ENCODE measurements at places on chromosomes 3 and 15.

- DNase-seq, result no peak
These were observed 207.9 kb downstream of the LPP start for GRCh38 chr3:188361888-188362287.

DNA sequence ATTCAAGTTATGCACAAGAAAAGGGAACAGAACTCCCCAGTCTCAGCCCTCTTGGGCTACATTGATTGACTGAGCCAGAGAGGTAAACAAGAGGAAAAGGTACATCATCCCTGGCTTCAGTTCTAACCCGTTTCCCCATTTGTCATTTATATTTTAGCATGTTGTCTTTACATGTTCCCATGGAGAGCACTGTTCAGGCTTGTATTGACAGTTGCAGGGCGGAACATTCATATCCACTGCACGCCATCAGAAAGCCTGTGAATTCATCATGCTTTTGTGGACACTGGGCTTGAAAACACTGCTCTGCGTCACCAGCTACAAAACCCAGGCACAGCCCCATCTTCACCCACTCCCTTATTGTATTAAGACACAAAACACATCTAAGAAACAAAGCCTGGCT is 240.9 kb upstream of the EIF1B start:
- no peak for DNase-seq

GRCh38 chr3:194132465-194133286 is 3.3 kb upstream of the HES1 start:
- no peak for DNase-seq

DNA sequence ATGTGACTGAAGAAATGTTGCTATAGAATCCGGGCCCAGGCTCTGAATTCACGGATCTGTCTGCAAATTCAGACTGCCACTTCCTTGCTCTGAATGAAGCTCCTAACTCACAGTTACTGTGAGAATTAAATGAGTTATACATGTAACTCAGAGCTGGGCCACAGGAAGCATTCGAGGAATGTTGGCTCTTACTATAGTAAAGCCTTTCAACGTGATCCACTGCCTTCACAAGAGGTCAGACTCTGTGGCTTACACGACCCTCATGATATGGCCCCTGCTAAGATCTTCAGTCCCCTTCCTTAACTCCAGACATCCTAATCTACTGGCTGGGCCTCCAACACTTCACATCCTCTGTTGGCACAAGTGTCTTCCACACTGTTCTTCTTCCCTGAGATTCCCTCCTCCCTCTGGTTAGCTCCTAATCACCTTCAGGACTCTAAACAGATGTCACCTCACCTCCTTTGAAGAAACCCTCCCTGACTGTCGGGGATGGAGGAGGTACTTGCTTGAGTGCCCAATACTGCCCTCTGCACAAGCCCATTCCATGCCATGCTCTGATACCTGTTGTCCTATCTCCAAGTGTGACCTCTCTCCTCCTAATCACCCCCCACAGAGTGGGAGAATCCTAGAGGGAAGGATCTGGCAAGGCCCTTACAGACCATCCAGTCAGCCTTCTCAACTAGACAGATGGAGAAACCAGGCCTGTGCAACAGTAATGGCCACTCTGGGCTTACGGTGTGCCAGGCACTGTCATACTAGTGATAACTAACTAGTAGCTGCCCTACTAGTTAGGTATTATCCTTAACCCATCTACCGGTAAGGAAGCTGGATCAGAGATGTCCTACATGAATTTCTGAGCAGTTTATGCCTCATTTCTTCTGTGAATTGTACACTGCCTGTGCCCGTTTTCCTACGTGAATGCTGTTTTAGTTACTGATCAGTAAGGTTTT is 1.3 kb downstream of the ACTR8 start:
- no peak for DNase-seq

GRCh38 chr3:94101860-94102259 is 39.0 kb downstream of the NSUN3 start:
- no peak for DNase-seq

DNA sequence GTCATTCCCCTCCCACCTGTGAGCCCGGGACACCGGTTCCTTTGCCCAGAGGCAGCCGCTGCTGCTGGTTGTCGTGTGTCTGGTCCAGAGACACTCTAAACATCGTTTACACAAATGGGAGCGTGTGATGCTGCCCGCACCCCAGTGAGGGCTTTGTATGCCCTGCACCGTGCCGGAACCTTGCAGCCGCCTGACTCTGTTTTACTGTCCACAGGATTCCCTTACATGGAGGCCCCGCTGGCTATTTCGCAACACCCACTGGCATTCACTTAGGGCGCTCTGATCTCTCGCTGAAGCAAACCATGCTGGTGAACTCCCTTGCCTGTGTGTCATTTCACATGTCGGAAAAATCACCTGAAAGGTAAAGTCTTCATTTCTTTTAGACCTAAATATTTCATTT is 100.8 kb upstream of the SLC6A6 start:
- DNase-seq, result no peak

GRCh38 chr3:141659821-141660613 is 78.1 kb upstream of the RNF7 start:
- DNase-seq, result no peak

- no peak for DNase-seq
These were observed 60.4 kb upstream of the RBM5 start for GRCh38 chr3:50028346-50028745.

GRCh38 chr15:76866008-76866407 is 39.1 kb downstream of the SCAPER start:
- DNase-seq, result no peak

DNA sequence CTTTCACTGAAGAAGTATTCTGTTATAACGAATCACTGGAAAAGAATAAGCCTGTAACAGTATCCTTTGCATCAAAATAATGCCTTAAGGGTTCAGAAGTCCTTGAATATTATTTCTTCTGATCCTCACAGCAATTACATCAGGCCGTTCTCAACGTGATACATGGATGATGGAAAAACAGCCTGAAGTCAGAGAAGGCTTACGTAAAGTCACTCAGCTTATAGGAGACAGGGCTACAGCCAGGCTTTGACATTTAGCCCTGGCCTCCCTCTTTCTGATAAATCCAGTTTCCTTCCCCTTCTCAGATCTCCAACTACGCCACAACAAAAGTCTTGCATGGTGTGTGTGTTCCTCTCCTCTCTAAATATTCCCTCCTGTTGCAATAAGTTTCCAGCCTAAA is 131.9 kb downstream of the ANO10 start:
- no peak for DNase-seq

DNA sequence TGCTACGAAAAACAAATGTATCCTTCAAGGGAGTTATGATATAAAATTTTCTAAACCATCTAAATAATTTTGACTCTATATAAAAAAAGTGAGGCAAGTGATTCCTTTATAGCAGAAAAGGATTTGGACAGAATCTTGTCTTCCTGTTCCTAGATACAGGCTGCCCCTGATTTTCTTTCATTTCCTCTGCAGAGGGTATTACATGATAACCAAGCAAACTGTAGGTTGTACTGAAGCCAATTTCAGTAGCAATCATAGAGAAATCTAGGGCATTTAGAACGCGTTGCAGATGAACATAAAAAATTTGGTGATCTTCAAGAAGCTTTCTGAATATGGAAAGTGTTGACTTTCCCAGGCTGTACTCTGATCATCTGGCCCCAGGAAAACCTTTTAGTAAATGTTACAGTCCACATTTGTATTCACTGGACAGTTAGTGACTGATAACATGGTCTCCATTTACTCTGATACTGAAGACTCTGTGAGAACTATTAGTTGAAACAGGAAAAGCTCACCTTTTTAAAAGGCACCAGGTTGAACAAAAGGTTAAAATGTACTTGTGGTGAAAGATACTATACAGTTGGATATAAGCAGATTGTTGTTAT is 9.1 kb upstream of the UTS2B start:
- no peak for DNase-seq

DNA sequence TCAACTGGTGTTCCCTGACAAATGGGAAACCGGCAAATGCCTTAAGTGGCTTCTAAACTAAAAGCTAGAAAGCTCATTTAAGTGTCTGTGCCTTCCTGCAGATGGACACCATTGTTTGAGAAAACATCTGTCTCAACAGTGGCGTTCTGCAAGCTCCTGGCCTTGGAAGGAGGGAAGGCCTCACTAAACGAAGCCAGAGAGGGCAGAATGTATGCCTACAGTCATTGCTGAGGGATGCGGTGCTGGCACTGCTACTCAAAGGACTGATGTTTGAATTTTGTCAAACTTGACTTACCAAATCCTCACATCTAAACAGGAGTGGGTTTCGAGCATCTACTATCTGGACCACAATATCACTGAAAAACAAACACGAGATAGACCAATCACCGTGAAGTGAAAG is 12.2 kb downstream of the LSG1 start:
- DNase-seq, result no peak

DNA sequence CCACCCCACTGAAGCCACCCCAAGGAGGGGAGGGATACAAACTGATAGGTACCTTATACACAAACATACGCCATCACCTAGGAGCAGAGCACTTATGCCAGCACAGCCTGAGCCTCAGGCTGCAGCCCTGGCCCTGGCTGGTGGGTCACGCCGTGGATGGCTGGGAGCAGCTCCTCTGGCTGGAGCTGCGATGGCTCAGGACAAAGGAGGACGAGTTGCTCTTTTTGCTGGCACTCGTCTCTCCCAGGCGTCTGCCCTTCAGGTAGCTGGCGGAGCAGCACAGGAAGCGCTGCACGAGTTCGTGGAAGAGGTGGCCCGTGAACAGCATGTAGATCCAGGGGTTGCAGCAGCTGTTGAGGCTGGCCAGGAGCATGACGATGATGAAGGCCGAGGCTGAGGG is 16.6 kb downstream of the OXTR start:
- DNase-seq, result no peak

GRCh38 chr15:64067564-64068030 is 21.3 kb upstream of the DAPK2 start:
- no peak for DNase-seq

DNA sequence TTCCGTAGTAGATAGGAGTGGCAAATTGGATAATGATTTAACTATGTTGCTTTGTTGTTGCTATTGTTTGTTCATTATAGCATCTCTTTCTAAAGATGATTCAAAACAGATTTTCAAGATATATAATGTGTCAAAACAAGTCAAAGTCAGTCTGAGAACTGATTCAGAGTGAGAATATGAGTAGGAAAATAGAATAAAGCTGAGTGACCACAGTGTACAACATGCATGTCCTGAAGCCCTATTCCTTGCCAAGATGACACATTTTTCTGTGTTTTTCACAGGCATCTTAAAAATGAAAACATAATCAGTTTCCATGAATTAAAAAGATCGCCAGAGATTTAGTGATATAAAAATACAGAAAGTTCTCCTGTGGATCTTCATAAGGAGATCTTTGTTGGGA is 57.0 kb upstream of the THRB start:
- DNase-seq, result no peak

DNA sequence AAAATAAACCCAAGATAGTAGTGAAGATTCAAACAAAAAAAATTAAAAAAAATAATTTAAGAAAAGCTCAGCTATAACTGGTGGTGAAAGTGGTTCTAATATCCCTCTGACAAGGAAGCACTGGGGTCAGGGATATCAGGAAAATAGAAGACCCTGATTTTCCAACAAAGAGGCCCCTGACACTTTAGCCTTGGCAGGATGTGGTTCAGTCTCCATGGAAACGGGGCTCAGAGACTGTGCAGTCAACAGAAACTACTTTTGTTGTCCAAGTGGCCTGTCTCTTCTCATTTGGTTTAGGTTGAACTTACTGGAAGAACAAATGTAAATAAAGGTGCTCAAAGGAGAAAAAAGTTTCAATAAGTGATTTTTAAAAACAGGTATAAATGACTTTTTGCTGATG is 27.2 kb downstream of the INTS14 start:
- no peak for DNase-seq

DNA sequence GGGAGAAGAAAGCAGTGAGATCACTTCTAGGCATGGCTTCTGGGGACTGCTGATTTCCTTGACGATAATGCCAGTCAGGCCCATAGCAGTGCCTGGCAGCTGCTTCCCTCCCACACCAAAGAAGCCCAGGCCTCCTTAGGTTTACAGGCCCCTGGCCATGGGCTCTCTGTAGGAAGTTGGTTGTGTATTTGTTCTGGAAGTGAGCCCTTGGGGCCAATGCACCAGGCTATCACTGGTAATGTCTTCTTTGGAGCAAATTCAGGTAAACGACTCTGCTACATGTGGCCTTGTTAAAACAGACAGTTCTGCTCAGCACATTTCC is 89.3 kb downstream of the CCNL1 start:
- no peak for DNase-seq

DNA sequence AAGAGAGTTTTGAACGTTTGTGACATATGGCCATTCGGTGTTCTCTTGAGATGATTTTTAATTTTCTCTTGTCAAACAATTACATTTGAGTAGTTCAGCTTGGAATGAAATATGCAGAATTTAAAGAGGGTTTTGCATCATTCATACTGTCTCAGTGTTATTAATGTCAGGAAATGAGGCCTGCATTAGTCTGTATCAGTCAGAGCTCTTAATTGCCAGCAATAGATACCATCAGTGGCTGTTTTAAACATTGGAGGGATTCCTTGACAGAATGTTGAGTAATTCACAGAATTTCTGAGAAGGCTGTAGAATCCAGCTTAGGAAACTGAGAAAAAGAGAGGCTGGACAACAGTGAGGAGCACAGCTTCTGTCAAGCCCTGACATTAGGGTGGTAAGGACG is 722.0 kb downstream of the NR2F2 start:
- DNase-seq, result no peak

DNA sequence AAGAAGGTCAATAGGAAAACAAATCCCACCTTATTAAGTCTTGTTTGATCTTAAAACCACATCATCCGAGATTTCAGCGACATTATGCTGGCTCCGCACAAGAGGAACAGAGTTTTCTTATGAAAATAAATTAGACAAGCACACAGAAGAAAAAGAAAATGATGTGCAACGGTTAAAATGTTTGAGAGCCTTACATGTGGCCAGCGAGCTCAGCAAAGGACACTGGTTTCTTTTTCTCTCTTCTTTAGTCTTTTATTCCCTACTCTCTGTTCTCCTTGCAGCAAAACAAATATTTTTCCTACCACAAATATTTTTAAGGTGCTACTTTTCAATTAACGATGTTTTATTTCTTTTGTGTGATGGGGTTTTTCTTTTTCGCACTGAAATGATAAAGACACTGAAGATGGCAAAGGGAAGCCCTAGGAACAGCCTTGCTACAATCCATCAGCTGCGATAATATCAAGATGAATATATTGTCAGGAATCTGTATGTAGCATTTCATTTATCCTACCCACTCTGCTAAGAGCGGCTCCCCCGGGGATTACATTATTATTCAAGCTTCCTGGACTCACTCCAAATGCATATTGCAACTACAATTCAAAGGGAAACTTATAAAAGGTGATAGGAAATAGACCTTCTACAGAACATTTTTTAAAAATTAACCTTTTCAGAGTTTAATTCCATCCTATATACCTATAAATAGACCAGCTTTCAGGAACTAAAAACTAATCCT is 72.9 kb downstream of the ANXA2 start:
- no peak for DNase-seq

DNA sequence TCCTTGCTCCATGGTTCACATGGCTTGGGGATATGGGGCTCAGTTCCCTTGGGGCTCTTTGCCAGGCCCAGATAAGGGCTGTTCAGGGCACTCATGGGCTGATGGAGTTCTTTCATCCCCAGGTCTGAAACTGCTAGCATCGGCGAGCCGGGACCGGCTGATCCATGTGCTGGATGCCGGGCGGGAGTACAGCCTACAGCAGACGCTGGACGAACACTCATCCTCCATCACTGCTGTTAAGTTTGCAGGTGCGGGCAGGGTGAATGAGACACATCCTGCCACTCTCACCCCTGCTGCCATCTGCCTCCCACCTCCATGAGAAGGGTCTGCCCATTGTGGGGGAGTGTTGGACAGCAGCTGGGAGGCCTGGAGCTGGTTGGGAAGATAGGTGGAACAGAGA is 11.1 kb upstream of the JMJD7 start:
- DNase-seq, result no peak
